Kidney (tissue), 22 donors: ENCODE measurements at places on chromosomes 6 and 20.

DNA sequence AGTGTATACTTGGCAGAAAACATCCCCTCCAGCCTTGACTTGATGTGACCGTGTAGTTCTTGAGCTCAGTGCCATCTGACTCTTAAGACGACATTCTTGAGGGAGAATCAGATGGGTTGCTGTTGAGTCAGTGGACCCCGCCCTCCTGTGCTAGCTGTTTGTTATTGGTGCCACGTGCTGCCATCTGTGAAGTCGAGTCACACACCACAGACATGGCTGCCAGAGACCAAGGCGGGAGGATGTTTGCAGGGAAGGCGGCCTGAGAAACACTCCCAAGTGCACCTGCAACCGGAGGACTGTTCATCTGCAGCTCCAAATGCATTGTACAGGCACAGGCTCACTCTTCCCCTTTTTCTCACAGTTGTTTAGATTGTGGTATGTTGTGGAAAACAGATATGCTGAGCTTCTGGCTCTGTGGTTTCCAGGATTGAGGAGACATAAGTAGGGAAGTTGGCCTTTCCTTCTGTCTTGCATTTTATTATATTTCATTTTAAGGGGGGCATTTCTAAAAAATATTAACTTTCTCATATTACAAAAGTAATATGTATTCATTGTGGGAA is 345.3 kb upstream of the ZFP64 start:
- no peak for DNase-seq

DNA sequence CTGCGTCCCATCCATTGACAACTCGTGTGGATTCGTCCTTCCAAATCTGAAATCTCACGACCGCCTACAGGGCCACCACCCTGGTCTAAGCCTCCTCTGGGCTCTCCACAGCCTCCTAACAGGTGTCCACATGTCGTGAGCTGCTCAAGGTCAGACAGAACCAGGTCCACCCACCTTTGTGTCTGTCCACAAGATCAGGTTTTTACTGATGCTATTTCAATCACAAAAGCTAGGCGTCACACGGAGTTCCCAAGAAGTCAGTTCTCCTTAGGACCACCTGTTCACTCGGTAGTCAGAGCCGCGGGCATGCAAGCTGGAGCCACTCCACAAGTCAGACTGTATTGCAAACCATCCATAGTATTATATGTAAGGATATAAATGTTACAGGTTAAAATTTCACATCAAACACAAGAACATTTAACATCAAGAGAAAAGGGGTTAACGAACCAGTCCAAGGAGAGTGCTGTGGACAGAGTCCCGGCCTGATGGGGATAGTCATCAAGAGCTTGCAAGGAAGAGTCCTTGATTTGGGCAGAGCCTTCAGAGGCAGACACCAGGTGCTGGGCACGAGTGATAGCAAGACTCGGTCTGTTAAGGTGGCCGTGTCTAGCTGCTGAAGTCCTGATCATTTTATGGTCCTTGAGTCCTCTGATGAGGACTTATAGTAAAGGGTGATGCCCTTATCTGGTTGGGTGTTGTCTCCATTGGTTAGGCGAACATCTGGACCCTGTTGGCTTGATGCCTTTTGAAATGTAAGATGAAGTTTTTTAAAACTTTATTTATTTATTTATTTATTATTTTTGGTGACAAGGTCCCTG is 731 bp upstream of the DNPH1 start:
- no peak for DNase-seq

- DNase-seq, result no peak
These were observed 75.1 kb downstream of the CNBD2 start for GRCh38 chr20:36043441-36043840.

DNA sequence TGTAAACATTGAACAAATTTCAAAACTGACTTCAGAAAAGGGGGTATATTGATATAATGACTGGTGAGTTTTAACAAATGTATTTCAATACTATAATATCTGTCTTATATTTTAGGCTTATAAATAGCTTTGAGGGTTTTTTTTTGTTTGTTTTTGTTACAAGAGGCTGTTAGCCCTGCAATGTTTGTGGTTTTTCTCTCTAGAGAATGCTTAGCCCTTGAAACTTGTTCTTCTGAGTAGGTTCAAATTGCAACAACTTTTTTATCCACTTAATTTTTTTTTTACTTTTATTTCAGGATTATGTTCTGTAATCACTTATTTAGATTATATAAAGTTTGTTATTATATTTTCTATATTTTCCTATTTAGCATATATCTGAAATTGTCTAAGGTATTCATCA is 333.2 kb downstream of the RIMS1 start:
- DNase-seq, result no peak

- no peak for DNase-seq
These were observed 379.9 kb downstream of the C6orf118 start for GRCh38 chr6:164929408-164929977.

GRCh38 chr6:70586114-70586513 is 19.4 kb downstream of the SDHAF4 start:
- DNase-seq, result no peak

GRCh38 chr20:50278684-50279531 is 88.3 kb downstream of the CEBPB start:
- no peak for DNase-seq

DNA sequence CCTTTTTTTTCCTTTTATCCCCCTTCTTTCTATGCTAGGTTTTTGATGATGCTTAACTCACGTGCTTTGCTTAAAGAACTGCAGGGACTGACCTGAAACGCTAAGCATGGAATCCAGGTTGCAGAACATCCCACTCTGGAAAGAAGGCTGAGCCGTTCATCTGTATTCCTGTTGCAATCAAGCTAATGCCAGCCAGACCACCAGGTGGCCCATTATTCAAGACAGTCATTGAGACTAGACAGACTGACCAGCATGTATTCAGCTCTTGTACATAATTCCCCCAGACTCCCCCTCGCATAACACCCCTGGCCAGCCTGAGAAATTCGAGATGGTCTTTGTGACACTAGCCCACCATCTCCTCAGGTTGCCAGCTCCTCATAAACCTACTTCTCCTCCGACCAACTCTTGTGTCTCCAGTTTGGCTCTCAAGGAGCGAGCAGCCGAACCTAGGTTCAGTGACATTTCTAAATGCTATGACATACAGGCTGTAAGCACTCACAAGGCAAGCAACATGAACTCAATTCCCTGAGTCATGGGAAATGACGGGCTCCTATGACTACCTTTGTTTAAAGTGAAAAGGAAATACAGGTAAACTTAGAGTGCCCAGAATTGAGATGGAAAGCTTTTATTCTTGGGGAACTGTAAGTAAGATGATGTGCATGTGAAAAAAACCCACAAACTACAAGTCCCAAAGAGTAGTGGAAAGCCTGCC is 309.3 kb upstream of the CDYL start:
- DNase-seq, result no peak

GRCh38 chr6:82396964-82397751 is 33.5 kb downstream of the TPBG start:
- DNase-seq, result no peak

GRCh38 chr6:147759093-147759492 is 250.6 kb downstream of the SAMD5 start:
- no peak for DNase-seq

- DNase-seq, result peak; percentile 93
These were observed 52.6 kb upstream of the NFATC2 start for GRCh38 chr20:51595058-51595532.

- no peak for DNase-seq
These were observed 2.6 kb downstream of the FASTKD5 start for GRCh38 chr20:3156811-3157619.

DNA sequence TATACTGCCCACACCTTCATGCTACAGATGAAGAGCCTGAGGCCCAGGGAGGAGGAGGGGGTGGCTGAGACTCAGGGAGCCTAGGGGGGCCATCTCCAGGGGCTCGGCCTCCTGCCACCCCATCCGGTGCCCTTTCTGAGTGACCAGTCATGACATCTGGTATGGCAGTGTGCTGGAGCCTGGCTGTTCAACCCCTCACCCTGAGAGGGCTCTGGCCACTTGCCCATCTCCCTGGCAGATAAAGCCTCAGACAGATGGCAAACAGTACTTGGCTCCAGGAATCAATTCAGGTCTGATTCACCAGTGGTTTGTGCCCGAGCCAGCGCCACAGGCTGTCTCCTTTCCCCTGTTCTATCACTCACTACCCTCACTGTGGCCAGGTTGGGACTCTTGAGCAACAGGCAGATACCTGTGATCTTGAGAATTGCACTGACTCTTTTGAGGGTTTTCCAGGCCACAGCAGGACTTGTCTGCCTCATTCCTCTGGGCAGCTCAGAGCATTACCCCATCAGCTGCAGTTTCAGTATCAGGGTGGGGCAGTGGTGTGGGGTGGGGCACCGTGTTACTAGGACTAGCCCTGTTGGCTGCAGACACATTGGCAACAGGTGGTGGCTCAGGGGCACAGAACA is 22.8 kb downstream of the SRSF3 start:
- no peak for DNase-seq

DNA sequence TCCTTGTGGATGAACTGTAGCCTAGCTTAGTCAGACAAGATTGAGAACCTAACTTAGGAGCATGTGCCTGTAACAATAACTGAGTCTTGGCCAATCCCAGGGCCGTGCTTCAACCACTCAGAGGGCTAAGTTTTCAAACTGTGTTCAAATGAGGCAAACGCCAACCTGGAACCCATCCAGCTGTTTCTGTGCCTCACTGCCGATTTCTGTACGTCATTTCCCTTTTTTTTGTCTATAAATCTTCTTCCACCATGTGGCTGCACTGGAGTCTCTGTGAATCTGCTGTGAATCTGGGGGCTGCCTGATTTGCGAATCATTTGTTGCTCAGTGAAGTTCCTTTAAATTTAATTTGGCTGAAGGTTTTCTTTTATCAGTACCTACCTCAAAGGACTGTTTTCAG is 115.0 kb upstream of the CHD6 start:
- DNase-seq, result no peak

DNA sequence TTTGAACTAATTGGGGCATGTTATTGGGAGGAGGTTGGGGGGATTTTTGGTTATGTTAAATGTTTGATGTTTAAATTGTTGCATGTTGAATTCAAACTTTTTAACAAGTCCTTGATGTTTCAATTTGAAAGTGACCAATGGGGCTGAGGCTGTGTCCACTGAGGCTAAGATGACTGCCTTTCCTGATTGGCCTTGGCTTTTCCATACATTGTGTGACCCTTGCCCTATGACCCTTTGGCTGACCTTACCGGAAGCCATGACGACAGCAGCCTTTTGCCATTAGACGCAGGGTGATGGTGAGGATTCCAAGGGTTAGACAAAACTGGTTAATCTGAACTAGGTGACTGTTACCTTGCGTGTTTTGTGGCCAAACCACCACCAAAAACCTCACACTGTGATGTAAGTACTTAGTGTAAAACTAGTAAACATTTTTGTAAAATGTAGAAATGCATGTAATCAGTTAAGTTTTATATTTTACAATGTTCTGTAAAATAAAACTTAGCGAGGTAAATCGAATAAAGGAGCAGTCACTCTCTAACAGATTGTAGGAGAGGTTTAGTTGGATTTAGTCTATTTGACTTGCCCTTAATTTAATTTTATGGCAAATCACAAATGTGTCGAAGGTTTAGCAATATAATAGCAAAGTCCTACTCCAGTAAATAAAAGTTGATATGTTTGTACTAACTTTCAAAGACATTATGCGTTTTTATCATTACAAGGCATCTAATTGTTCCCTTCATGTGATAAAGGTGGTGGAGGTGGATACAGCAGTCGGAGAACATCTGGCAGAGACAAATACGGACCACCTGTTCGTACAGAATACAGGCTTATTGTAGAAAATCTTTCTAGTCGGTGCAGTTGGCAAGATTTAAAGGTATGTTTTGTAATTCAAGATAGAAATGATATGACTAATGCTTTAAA is 1.6 kb downstream of the SRSF6 start:
- DNase-seq, result no peak

DNA sequence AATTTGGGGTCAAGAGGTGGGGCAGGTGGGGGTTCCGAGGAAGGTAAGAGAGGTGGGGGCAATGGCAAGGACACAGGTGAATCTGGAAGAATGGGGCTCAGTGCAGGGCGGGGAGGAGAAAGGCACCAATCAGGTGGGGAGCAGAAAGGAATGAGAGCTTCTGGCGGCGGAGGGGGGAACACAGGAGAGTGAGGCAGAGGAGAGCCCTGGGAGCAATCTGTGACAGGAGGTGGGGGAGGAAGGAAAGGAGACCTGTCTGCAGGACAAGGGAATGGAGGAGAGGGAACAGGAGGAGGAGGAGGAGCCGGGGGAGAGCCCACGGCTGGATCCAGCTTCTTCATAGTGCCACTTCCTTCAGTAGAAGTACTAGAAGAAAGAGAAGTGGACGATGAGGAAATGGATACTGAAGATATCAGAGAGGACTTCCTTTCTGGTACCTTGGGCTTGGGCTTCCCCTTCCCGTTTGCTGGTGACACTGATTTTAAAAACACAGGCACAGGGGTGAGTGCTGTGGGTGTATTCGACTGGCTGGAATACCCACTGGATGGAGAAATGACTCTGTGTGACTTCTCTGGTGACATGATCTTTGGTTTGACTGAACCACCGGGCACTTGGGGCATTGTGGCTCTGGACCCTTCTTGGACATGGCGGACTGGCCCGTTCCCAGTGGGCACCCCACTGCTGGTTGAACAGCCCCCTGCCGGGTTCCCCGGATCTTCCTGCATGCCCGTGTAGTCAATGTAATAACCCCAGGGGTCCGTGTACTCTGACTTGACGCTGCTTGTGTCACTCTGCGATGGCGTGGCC is 27.4 kb downstream of the HEBP2 start:
- DNase-seq, result no peak

- DNase-seq, result no peak
These were observed 142.8 kb downstream of the CLIC5 start for GRCh38 chr6:45872827-45873365.

- DNase-seq, result no peak
These were observed 203.5 kb downstream of the KCNQ5 start for GRCh38 chr6:72825315-72825911.

DNA sequence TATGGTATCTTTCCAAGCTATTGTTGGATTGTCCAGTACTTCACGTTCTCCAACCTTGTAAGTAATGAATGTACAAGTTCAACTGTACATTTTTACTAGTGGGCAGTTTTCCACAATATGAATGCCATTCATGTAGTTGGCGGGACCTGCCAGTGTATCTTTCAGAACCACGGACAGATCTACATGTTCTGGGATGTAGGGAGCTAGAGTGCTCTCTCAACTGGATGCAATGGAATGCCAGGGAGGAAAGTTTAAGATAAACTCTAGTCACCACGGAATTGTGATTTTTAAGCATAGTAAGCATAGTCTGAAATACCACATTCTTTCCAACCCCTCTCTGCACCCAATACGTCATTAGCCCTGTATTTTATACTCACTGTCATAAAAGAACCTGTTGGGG is 21.5 kb upstream of the HLA-C start:
- DNase-seq, result peak; percentile 73

GRCh38 chr20:34562641-34563040 is 4.1 kb downstream of the MAP1LC3A start:
- no peak for DNase-seq

DNA sequence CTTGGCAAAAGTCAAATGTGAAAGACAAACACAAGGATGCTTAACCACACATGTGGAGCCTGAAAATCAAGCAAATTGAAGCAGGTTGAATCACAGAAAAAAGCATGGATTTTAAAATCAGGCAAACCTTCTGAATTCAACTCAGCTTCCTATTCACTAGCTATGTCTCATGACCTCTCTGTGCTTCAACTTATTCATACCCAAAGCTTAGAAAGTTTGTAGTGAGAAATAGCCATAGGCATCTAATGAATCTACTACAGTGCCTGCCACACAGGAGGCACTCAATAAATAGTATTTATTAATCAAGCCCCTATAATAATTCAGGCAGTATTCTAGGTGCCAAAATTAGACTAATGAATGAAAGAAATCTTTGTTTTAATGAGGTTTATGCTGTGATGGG is 112.2 kb upstream of the TNFAIP3 start:
- no peak for DNase-seq
